CD4-positive, CD25-positive, alpha-beta regulatory T cell (primary cell): ENCODE measurements at places on chromosomes 1 and 21. TPM values are rescaled to one million over a fixed set of nuclear protein-coding genes. Genes with fewer than 3 reads are reported as not detected.

- no peak for DNase-seq
Observed at GRCh38 chr1:62050165-62050564, 144.5 kb upstream of the L1TD1 start.

DNA sequence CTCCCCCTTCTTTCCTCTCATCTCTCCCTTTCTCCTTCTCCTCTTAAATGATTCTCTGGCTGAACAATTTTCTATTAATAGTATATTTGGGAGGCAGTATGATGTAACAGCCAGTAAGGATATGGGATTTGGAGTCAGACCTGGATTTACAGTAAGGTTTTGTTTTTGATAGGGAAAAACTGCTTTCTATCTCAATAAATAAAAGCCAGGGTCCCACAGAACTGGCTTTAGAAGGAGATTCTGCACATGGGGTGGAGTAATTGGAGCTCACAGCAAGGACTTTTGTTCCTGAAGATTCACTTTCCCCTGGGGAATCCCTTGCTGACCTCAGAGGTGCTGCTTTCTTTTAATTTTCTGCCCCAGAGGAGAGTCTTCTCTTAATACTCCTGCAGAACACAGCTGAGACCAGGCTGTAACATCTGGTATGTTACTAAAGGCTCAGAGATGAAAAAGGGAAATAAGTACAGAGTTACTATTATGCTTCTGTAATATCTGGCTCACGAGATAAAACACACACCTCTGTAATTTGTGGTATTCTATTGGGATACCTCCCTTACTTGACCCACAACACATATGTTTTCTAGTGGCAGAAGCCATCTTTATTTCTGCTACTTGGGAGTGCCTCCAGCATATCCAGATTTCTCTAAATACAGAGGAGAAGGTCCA lies 13.4 kb downstream of the EPB41 start:
- DNase-seq = no peak

DNA sequence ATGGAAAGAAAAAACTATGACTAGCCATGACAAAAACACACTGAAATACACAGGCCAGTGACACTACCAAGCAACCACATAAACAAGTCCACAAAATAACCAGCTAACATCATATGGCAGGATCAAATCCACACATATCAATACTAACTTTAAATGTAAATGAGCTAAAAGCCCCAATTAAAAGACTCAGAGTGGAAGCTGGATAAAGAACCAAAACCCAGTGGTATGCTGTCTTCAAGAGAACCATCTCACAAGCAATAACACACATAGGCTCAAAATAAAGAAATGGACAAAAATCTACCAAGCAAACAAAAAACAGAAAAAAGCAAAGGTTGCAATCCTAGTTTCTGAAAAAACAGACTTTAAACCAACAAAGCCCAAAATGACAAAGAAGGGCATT lies 476.2 kb upstream of the BEND5 start:
- DNase-seq = no peak

DNA sequence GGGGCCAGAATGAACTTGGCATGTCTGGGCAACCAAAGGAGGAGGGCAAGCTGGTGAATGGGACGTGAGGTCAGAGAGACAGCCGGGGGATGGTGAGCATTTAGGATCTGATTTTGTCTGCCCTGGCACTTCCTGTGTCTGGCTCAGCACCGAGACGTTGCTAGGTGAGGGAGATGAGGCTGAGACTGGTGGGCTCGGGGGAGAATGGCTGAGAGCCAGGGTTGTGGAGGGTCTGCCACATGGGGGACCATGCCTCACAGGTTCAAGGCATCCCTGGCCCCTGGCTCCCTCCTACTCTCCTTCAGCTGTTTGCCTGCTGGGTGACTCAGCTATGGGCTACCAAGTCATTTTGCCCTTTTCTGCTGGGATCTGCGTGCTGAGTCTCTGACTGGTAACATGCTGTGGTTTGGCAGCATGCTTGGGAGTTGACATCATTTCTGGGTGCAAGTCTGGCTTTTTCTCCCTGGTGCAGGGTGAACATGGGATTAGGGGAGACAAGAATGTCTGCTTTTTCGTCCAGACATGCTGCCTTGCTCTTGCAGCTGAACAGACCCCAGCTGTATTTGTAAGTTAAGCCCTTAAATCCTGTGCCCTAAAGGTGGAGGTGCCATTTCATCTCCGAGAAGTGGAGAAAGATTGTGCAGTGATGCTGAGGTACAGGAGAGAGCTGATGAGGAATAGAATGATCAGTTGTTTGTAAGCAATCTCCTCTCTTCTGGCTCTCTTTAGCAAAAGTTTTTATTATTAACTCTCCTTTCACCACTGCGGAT lies 17.6 kb downstream of the GALNT2 start:
- DNase-seq = no peak

DNA sequence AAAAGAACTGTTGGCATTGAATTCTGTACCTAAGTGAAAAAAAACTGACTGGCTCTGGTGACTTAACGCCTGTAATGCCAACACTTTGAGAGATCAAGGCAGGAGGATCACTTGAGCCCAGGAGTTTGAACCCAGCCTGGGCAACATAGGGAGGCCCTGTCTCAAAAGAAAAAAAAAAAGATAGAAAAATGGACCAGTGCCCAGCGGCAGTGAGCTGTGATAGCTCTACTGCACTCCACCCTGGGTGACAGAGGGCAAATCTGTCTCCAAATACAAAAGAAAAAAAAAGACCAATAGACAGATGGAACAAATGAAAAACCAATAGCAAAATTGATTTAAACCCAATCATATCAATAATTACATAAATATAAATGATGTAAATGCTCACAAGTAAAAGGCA lies 674 bp upstream of the AKR7A3 start:
- no peak for DNase-seq

DNA sequence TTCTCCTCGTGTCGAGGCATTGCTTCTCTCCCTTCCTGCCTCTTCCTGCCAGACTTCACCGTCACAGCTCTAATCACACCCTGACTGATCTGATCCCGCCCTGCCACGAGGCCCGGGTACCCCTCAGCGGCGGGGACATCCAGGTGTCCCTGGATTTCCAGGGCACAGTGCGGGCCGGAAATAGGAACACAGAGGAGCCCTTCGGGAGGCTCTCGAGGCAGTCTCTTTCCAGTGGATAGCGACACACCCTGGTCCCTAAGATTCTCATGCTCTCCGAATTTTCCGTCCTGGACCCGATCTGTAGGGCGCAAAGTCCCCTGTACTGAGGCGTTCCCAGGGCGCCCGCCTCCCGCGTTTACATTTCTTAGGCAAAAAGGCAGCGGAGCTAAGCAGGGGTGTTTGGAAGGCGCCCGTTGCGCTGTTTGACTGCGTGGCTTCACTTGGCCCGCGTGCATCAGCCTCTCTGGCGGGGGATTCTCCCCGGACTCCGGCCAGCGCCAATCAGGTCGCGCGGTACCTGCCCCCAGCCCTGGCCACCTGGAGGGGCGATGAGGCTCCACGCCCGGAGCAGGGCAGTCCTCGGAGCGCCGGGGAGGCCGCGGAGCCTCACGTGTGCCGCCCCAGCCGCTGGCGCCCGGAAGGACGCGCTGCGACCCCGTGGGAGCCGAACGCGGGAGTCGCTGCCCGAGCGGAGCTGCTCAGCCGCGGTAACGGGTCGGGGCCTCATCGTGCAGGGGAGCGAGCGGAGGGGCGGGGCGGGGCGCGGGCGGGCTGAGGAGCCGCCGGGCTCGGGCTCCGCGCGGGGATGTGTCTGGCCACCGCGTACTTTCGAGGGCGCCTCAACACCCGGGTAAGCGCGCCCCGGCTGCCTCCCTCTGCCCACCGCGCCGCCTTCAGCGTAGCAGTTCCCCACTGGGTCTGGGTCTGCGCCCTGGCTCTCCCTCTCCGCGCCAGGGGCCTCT lies at the start of gene FAM163A:
Gene FAM163A, plus strand, starts transcription at position 575 of the 962 bp plus-strand sequence. CDS start 69,807 bp downstream, outside the sequence.
- no peak for DNase-seq

The TIAM1 gene
- total RNA-seq = 142 TPM
